ENCODE measurements at places on chromosomes 4 and X.

GRCh38 chrX:21438792-21439191 lies 64.6 kb downstream of the CNKSR2 start:
- no peak for DNase-seq

DNA sequence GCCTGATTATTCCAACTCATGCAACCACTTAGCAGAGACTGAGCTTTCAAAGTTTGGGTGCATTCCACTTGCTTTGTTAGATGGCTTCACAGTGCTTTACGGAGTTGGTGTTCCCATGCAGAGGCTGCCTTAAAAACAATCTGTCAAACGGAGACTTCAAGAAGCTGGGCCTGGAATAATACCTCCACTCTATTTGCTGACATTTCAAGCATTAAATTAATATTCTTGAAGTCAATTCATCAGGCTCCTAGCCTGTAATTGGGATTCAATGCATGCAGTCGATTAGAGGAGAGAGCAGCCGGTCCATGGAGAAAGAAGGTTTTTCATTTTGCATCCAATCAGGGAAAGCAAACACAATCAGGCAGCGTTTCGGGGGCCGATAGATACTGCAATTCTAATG lies 314.7 kb upstream of the PRKX start:
- no peak for DNase-seq

DNA sequence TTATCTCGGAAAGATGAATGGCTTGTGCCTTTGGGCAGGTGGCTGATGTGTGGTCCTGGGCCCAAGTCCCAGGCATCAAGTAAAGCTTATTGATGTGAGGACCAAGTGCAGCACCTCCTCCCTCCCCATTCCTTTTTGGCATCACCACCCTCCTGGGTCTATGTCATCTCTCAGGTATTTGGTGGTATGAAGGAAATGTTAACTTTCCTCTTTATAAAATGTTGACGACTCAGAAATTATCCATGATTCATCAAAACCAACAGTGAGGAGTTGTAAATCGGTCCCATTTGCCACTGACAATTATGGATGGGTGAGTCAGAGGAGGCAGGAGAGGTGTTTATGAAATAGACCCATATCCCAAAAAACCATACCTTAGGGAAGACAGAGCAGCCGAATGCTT lies 229.4 kb upstream of the GATB start:
- DNase-seq, result no peak

DNA sequence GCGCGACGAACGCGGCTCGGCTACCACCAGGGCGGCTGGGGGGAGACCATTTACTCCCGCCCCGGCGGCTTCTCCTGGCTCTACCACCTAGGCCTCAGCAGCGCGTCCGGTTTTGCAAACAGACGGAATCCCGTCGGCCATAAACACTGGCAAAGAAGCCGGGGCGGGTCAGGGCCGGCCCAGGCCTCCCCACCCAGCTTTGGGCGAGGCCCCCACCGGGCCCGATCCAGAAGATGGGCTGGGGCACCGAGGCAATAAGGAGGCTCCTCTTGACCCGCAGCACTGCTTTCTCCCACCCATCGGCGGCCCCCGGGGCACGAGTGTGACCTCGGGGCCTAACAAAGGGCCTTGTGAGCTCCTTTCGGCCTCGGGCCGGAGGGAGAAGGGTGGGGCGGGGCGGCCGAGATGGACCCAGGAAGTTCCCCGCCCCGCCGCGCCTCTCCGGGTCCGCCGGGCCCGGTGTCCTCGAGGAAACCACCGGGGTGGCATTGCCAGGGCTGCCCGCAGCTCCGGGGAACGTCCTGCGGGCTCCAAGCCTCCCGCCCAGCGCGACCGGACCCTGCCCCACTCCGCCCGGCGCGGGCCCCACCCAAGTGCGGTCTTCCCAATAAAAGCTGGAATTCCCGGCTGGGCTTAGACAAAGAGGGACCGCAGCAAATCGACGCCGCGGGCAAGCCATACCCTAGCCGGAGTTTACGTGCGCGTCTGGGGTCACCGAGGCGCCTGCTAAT lies 5.9 kb downstream of the BCOR start:
- DNase-seq, result no peak

DNA sequence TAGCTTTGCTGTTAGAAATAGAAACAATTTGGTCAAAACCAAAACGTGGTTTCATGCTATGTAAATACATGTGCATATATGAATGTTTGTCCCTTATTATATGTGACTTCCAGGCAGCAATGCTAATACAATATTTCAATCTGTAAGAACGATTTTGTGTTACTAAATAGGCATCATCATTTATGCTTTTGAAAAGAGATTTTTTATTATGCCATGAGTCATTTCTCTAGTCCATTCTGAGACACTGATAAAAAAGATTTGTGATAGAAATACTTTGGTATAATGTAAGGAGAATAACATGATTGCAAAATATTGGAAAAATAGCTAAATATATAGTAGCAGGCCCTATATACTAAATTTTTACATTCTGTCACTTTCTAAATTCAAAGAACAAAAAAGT lies 28.9 kb downstream of the SYNPO2 start:
- no peak for DNase-seq

- DNase-seq, result no peak
Observed at GRCh38 chr4:8227201-8227770, 28.2 kb downstream of the SH3TC1 start.
